Bladder microvascular endothelial cell (primary cell): ENCODE measurements at places on chromosomes 2 and 18. TPM values are rescaled to one million over a fixed set of nuclear protein-coding genes. Genes with fewer than 3 reads are reported as not detected.

Gene HOXD12
- not detected in 2 replicates for total RNA-seq

Gene PAPOLG
- total RNA-seq = 7.6 and 14.5 TPM in 2 replicates

Gene RGPD4
- total RNA-seq = not detected in 2 replicates

Gene DSC3
- total RNA-seq = 0.16 and 0.44 TPM in 2 replicates

Gene GATA6
- total RNA-seq = 0.44 and 0.49 TPM in 2 replicates

Gene FRZB
- total RNA-seq = under 0.01 and 0.13 TPM in 2 replicates

Gene MSH6
- 18.5 and 48.1 TPM in 2 replicates for total RNA-seq

Gene KIF3C
- 6.2 and 17.6 TPM in 2 replicates for total RNA-seq

Gene ERICH2
- not detected in 2 replicates for total RNA-seq

Gene CAVIN2
- 170 and 293 TPM in 2 replicates for total RNA-seq

Gene FBLN7
- 1.3 and 4.4 TPM in 2 replicates for total RNA-seq

Gene PLCD4
- total RNA-seq = 0.32 and 1.5 TPM in 2 replicates

Gene STPG4
- total RNA-seq = 0.16 and 0.31 TPM in 2 replicates

Gene AFF3
- under 0.01 and 0.19 TPM in 2 replicates for total RNA-seq

Gene MYO7B
- total RNA-seq = under 0.01 and 0.06 TPM in 2 replicates

Gene TNS1
- total RNA-seq = 15.7 and 76.7 TPM in 2 replicates

Gene RETSAT
- 51.2 and 74.9 TPM in 2 replicates for total RNA-seq

Gene ZBTB14
- total RNA-seq = 9.6 and 14.9 TPM in 2 replicates

Gene MC4R
- not detected in 2 replicates for total RNA-seq

Gene CYS1
- total RNA-seq = 0.16 TPM in 1 of 2 replicates, not detected in the other

Gene POMC
- total RNA-seq = 0.76 and 1.5 TPM in 2 replicates

Gene GREB1L
- 1.3 and 9.7 TPM in 2 replicates for total RNA-seq

Gene KCMF1
- 21.9 and 98.9 TPM in 2 replicates for total RNA-seq

Gene PCARE
- total RNA-seq = not detected in 2 replicates

Gene SERPINB3
- not detected in 2 replicates for total RNA-seq

Gene SPATA3
- total RNA-seq = not detected in 2 replicates

Gene OSR1
- under 0.01 and 0.69 TPM in 2 replicates for total RNA-seq

Gene DUSP19
- 1.8 and 4.1 TPM in 2 replicates for total RNA-seq

Gene MAP4K4
- total RNA-seq = 162 and 210 TPM in 2 replicates

Gene FSHR
- not detected in 2 replicates for total RNA-seq

Gene KIAA2012
- not detected in 2 replicates for total RNA-seq

Gene RFTN2
- 7.8 and 14.2 TPM in 2 replicates for total RNA-seq

Gene KCNS3
- 0.31 and 0.65 TPM in 2 replicates for total RNA-seq
